ENCODE measurements at places on chromosomes 3 and 15.

- DNase-seq = no peak
These were observed 38.5 kb downstream of the EPHA6 start for GRCh38 chr3:96852849-96853248.

DNA sequence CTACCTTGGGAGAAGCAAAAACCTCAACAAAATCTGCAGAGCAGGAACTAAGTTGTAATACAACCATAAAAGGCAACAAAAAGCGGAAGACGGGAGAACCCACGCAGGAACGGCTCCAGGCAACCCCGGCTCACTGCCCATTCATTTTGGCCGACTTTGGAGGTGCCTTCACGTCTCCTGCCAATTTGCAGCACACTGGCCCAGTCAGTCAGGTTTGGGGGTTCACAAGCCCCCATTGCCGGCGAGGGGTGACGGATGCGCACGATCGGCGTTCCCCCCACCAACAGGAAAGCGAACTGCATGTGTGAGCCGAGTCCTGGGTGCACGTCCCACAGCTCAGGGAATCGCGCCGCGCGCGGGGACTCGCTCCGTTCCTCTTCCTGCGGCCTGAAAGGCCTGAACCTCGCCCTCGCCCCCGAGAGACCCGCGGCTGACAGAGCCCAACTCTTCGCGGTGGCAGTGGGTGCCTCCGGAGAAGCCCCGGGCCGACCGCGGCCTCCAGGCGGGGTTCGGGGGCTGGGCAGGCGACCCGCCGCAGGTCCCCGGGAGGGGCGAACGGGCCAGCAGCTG is 463 bp downstream of the TERC start:
- DNase-seq = peak; percentile 72

DNA sequence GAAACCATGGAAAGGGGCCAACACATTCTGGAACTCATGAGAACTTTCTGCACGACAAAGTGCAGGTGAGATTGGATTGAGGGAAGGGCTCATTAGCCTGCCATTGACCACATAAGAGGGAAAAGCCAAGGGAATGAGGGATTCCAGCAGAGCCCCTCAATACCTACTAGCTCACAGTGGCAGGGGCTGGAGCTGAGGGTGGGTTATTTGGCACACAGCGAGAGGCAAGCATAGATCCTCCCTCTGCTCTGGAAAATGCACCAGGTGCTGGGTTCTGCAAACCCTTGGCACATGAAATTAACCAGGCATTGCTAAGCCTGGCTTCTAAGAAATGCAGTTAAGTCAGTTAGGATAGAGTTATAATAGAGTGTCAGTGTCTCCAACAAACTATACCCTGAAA is 60.8 kb downstream of the IL16 start:
- DNase-seq = no peak

DNA sequence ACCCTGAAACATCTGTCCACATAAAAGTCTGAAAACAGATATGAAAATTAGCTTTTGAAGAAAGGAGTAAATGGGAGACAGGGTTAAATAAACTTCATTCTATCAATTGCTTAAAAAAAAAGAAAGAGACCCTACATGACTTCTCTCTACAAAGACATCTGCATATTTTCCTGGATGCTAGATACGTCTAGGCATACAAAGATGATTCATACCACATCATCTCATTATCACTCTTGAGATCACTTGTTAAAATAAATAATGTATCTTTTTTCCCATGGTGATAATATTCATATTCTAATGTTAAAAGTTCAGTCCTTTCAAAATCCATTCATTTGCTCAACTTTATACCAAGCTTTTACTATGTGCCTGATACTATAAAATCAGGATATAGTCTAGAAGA is 295.8 kb downstream of the MAGI1 start:
- DNase-seq = no peak

DNA sequence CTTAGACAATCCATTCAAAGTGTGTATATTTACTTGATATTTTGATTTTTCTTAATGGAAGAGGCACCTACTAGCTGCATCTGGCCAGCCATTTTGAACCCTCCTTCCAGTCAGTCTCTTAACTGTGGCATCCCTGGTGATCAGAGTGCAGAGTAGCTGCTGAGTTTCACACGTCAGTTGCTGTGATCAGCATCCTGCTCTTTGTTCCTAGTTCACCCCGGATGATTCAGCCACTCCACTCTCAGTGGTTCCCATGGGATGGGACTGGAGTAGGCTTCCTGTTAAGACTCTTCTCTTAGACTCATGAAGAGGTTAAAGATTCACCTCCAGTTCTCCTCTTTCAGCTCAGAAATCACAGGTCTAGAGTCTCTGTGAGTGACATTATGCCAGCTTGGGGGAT is 75.8 kb downstream of the STXBP5L start:
- no peak for DNase-seq

DNA sequence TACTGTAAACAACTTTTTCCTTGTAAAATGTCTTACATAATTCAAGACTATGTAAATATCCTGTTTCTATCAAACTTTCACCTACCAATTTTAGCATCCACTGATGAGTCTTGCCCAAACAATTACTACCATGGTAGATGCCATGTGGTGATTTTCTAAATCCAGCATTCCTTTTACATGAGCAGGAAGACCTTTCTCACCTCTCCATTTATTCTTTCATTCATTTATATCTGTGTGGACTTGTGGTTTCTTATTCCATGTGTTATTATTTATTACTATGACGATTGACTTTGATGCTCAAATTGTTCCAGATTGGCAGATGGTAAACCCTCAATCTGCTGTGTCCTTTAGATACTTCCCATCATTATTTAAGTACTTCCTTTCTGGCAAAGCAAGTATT is 62.4 kb downstream of the IFT57 start:
- DNase-seq = no peak

GRCh38 chr3:124887177-124887931 is at the start of gene ITGB5:
Gene ITGB5 (minus strand): TSS chr3:124887365. CDS start chr3:124887000, 365 bp downstream.
- DNase-seq = no peak

- no peak for DNase-seq
These were observed 226.9 kb upstream of the MRPL3 start for GRCh38 chr3:131729643-131730017.

DNA sequence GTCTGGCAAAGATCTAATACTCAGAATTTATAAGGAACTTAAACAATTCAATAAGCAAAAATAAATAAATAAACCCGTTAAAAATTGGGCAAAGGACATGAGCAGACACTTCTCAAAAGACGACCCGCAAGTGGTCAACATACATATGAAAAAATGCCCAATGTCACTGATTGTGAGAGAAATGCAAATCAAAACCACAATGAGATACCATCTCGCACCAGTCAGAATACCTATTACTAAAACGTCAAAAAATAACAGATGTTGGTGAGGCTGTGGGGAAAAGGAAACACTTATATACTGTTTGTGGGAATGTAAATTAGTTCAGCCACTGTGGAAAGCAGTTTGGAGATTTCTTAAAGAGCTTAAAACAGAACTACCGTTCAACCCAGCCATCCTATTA is 188.0 kb upstream of the MRPL3 start:
- DNase-seq = no peak

- no peak for DNase-seq
These were observed 116.1 kb downstream of the RAB11A start for GRCh38 chr15:65985387-65985786.

DNA sequence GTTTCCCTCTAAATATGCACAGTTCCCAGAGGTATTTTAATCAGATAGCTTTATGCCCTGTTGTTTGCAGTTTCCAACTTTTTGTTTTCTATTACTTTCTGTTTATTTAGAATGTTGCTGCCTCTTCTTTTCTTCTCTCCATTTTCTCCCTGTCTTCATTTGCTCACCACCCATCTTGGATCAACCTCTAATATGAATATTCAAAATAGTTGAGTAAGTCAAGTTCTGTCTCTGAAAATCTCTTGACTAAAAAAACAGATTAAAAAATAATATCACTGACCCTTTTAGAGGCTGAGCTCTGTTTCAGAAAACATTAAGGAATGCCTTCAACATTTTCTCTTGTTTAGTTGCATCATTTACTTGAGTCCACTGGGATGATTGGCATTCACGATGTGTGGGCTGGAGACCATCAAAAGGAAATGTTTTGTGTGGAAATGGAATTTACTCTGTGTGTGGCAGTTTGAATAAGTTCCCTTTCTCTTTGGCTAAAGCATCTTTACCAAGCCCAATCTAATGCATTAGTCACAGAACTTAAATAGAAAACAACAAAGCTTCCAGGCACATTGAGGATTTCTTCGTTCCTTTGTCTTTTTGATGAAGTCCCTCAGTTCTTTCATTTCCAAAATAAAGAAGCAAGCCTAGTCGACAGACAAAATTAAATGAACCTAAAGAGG is 633.9 kb upstream of the TGFBR2 start:
- DNase-seq = no peak
